Progenitor cell of endocrine pancreas (in vitro differentiated cells): ENCODE measurements at places on chromosomes 3 and 15. TPM values are rescaled to one million over a fixed set of nuclear protein-coding genes. Genes with fewer than 3 reads are reported as not detected.
A peak's percentile ranks its signal among the peaks of the same experiment; 100 is the strongest.

- H3K4me3 ChIP-seq: no peak overlapping the region
- peak overlapping the region; percentile 90 for H3K27ac ChIP-seq
- no peak for DNase-seq
- peaks cover 22% of the 10 kb centered on the region for H3K4me1 ChIP-seq
These were observed 66.7 kb downstream of the FILIP1L start for GRCh38 chr3:100047455-100048141.

- H3K27me3 ChIP-seq: no peaks in the 10 kb centered on the region
- DNase-seq: peak; percentile 24
- H3K27ac ChIP-seq: peak overlapping the region; percentile 91
- H3K4me1 ChIP-seq: peaks cover 56% of the 10 kb centered on the region
- peaks cover 9% of the 10 kb centered on the region for H3K36me3 ChIP-seq
These were observed 602 bp downstream of the TRIM71 start for GRCh38 chr3:32818229-32818969.

GRCh38 chr3:94092086-94092485, 29.2 kb downstream of the NSUN3 start:
- DNase-seq: no peak
- H3K27me3 ChIP-seq: no peaks in the 10 kb centered on the region
- H3K36me3 ChIP-seq: peaks cover 13% of the 10 kb centered on the region
- no peak overlapping the region for H3K4me3 ChIP-seq
- no peaks in the 10 kb centered on the region for H3K4me1 ChIP-seq

IP6K1 gene
- 43.4 and 46.3 TPM in 2 replicates for total RNA-seq

SEMA3B gene
- total RNA-seq: 24.6 and 27.6 TPM in 2 replicates

DNA sequence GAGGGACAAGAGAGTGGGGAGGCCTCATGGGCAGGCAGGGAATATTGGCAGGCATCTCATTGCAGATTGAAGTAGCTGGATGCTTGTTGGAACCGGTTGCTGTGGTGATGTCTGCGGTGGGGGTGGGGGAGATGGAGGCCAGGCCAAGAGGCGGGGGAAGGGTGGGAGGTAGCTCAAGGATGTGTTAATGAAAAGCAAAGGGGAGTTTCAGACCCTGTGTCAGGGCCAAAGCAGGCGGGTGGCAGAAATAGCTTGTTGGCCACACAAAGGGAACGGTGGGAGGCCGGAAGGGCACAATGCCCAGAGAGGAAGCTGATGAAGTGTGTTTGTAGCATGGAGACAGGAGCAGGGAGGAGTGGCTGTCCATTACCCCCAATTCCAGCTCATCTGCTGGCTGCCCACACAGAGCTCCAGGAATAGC, 28.0 kb downstream of the CCDC33 start:
- H3K4me3 ChIP-seq: no peak overlapping the region
- H3K36me3 ChIP-seq: no peaks in the 10 kb centered on the region
- H3K27me3 ChIP-seq: peaks cover 54% of the 10 kb centered on the region
- DNase-seq: no peak
- H3K4me1 ChIP-seq: peaks cover 1% of the 10 kb centered on the region

GABRR3 gene
- not detected in 2 replicates for total RNA-seq

GOLGA8T gene
- total RNA-seq: not detected in 2 replicates

GRCh38 chr3:30042274-30042859, 564.0 kb upstream of the TGFBR2 start:
- H3K27me3 ChIP-seq: no peaks in the 10 kb centered on the region
- no peak overlapping the region for H3K4me3 ChIP-seq
- H3K36me3 ChIP-seq: no peaks in the 10 kb centered on the region
- H3K4me1 ChIP-seq: peaks cover 2% of the 10 kb centered on the region

- H3K27me3 ChIP-seq: no peaks in the 10 kb centered on the region
- H3K4me1 ChIP-seq: peaks cover 18% of the 10 kb centered on the region
- H3K4me3 ChIP-seq: no peak overlapping the region
- peaks cover 1% of the 10 kb centered on the region for H3K36me3 ChIP-seq
These were observed 3.3 kb downstream of the ABHD14A start for GRCh38 chr3:51978143-51978502.

NANOGP8 gene
- total RNA-seq: 0.36 and 0.75 TPM in 2 replicates

DNA sequence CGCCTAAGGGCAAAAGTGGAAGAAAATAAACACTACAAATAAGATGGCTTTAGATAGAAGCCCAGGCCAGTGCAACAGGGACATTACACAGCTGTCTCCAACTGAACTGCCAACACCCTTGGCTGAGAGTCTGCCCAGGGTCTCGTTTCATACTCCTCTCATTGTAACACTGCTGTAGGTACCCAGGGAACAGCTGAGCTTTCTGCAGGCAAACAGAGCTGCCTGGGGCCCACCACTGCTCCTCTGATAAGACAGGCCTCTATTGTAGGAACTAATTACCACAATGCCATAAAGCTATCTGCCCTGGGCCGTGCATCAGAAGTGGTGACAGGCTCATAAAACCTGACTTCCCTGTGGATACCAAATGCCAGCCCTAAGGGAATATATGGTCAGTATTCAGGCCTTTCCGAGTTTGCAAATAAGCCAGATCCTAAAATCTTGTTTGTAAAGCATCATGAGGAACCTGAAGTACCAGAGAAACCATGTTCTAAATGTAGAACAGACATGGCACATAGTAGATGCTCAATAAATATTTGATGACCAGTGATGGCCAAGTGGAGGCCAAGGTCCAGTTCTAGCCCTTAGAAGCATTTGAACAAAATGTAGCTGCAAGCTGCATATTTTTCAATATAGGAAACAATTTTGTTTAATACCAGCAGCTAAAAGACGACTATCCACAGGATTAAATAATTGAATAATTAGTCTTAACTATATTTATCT, 84.3 kb upstream of the NEO1 start:
- H3K27ac ChIP-seq: no peak overlapping the region
- DNase-seq: no peak
- no peaks in the 10 kb centered on the region for H3K36me3 ChIP-seq
- H3K4me3 ChIP-seq: no peak overlapping the region

CD96 gene
- not detected in 2 replicates for total RNA-seq

- DNase-seq: no peak
- H3K27me3 ChIP-seq: no peaks in the 10 kb centered on the region
- no peak overlapping the region for H3K4me3 ChIP-seq
These were observed 7.7 kb downstream of the SLC6A6 start for GRCh38 chr3:14410106-14410502.

CSNK1G1 gene
- 24.5 and 27.7 TPM in 2 replicates for total RNA-seq

PLIN1 gene
- total RNA-seq: 0.24 and 0.40 TPM in 2 replicates

GRCh38 chr15:83153288-83153687, 45.8 kb downstream of the TM6SF1 start:
- H3K4me1 ChIP-seq: no peaks in the 10 kb centered on the region
- H3K36me3 ChIP-seq: peaks cover 16% of the 10 kb centered on the region
- no peaks in the 10 kb centered on the region for H3K27me3 ChIP-seq
- DNase-seq: no peak

DNA sequence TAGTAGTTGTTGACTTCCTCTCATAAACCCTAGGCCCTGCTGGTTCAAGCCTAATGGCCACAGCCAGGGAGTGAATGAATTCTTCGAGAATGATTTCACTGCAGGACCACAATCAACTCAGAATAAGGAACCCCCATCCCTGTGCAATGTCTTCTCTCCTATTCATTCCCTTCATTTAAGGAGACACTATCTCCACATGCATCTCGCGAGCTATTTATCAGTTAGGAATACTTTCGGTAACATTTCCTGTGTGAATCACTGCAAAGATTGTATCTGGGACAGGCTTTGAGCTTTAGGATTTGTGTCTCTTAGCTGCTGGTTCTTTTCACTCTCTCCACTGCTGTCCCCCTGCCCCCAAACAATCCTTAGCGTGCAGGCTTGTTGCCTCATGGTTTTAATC, 94.4 kb downstream of the MYLK start:
- DNase-seq: no peak
- no peak overlapping the region for H3K27ac ChIP-seq
- H3K4me1 ChIP-seq: peaks cover 15% of the 10 kb centered on the region
- no peaks in the 10 kb centered on the region for H3K36me3 ChIP-seq

LDHAL6B gene
- not detected in 2 replicates for total RNA-seq

CCR9 gene
- total RNA-seq: not detected in 2 replicates

GRCh38 chr15:56537881-56538280, 72.9 kb upstream of the MNS1 start:
- no peaks in the 10 kb centered on the region for H3K27me3 ChIP-seq
- DNase-seq: no peak
- no peaks in the 10 kb centered on the region for H3K36me3 ChIP-seq
- no peak overlapping the region for H3K4me3 ChIP-seq

- peaks cover 13% of the 10 kb centered on the region for H3K36me3 ChIP-seq
- no peak overlapping the region for H3K4me3 ChIP-seq
- peak overlapping the region; percentile 26 for H3K27ac ChIP-seq
- no peak for DNase-seq
- no peaks in the 10 kb centered on the region for H3K27me3 ChIP-seq
- H3K4me1 ChIP-seq: peaks cover 43% of the 10 kb centered on the region
These were observed 311.9 kb downstream of the FOXP1 start for GRCh38 chr3:71271596-71271995.

DNA sequence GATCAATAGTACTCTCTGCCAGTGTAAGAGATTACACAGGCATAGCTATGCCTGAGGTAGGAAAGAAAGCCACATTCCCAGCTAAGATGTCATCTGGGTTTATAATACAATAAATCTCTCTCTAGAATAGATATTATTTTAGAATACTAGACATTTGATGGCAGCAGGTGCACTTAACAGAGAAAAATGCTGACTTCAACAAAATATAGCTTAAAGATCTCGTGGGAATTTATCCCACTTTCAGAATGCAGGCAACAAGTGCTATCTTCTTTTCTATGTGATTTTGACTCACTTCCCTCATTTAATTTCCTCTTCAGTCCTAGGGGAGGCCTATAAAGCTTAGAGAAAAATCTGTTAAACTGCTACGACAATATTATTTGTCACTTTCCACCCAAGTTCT, 60.9 kb upstream of the FSIP1 start:
- H3K4me1 ChIP-seq: peaks cover 5% of the 10 kb centered on the region
- H3K27ac ChIP-seq: no peak overlapping the region
- no peak overlapping the region for H3K4me3 ChIP-seq
- no peaks in the 10 kb centered on the region for H3K36me3 ChIP-seq

GRCh38 chr15:78726870-78727551, 84.3 kb downstream of the ADAMTS7 start:
- peaks cover 13% of the 10 kb centered on the region for H3K27me3 ChIP-seq
- no peak for DNase-seq
- H3K27ac ChIP-seq: no peak overlapping the region
- H3K36me3 ChIP-seq: no peaks in the 10 kb centered on the region
- H3K4me1 ChIP-seq: no peaks in the 10 kb centered on the region

PRSS50 gene
- 1.9 TPM in 2 replicates for total RNA-seq

ATP13A5 gene
- total RNA-seq: 0.07 and 0.29 TPM in 2 replicates

- H3K4me1 ChIP-seq: peaks cover 11% of the 10 kb centered on the region
- H3K36me3 ChIP-seq: no peaks in the 10 kb centered on the region
- H3K27me3 ChIP-seq: no peaks in the 10 kb centered on the region
- peak overlapping the region; percentile 46 for H3K27ac ChIP-seq
- DNase-seq: no peak
- no peak overlapping the region for H3K4me3 ChIP-seq
These were observed 86.7 kb upstream of the SLC25A36 start for GRCh38 chr3:140854961-140855360.

FAM107A gene
- 0.09 TPM in 1 of 2 replicates, not detected in the other for total RNA-seq

- H3K4me3 ChIP-seq: no peak overlapping the region
- peak overlapping the region; percentile 56 for H3K27ac ChIP-seq
- H3K36me3 ChIP-seq: peaks cover 16% of the 10 kb centered on the region
- H3K4me1 ChIP-seq: peaks cover 16% of the 10 kb centered on the region
- H3K27me3 ChIP-seq: no peaks in the 10 kb centered on the region
These were observed 18.5 kb downstream of the FSTL1 start for GRCh38 chr3:120432150-120432860.

GRCh38 chr3:12785096-12785495, 11.4 kb upstream of the CAND2 start:
- H3K27ac ChIP-seq: no peak overlapping the region
- no peak overlapping the region for H3K4me3 ChIP-seq
- H3K4me1 ChIP-seq: peaks cover 17% of the 10 kb centered on the region

CPLX3 gene
- total RNA-seq: not detected in 2 replicates

STRA6 gene
- total RNA-seq: 17.9 and 34.7 TPM in 2 replicates
